ENCODE measurements at places on chromosomes 7 and 10.
A peak's percentile ranks its signal among the peaks of the same experiment; 100 is the strongest.

DNA sequence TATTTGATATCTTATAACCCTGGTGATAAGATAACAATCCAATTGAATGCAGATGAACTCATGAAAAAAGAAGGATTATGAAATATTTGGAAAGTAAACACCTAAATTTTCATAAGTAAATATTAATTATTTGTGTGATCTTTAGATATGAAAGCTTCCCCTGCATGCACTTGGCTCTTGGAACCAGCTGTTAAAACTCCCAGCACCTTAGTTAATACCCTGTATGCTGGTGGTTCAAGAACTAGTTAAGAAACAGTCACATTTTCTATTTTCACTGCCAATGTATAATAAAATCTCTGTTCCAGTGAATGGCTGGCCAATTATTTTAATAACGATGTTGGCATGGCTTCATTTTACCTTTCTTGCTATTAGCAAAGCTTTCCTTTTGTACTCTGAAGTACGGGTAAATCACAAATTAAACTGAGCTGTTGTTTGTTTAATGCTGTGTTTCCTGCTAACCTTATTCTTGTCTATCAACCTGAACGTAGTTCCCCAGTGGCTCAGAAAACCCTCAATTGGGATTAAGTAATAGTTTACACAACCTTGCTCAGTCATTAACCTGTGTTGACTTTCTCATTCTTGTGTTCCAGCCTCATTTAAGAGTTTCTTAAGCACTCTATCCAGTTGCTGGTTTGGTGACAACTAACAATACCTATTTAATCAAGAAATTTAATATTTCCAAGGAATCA is 38.9 kb downstream of the MET start:
- no peak for DNase-seq

DNA sequence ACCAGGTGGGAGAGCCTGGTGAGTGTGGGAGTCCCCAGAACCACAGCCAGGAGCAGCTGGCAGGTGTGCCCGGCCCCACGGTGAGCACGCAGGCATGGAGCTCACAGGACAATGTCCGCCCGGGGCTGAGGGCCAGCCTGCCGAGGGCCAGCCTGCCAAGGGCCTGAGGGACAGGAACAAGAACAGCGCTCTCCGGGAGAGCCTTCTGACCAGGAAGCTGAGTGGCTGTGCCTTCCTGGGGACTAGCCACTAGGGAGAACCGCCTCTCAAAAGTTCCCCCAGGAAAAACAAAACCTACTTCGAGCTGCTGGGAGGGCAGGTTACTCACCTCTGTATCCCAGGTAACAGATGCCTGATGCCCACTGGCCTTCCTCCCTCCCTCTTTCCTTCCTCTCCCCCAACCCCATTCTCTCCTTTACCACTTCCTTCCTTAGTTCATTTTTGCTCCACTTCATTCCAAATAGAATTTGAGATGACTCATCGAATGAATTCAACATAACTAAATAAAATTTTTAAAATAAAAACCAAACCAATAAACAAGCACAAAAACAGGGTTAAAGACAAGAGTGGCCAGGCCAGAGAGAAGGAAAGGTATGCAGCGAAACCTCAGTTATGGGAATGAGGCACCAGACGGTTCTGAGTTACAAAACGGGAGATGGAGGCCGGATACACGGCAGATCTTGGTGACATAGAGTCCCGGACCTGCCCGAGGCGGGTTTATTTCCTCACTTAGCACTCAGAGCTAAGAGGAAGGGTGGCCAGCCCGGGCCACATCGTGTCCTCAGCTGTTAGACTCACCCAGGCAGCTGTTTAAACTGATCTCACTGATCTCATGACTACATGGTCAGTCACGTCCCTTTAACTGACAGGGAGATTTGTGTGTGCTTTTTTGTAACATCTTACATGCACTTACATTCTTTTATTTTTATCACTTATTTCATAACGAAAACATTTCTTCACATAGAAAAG is 128.5 kb downstream of the TNS3 start:
- DNase-seq: no peak

DNA sequence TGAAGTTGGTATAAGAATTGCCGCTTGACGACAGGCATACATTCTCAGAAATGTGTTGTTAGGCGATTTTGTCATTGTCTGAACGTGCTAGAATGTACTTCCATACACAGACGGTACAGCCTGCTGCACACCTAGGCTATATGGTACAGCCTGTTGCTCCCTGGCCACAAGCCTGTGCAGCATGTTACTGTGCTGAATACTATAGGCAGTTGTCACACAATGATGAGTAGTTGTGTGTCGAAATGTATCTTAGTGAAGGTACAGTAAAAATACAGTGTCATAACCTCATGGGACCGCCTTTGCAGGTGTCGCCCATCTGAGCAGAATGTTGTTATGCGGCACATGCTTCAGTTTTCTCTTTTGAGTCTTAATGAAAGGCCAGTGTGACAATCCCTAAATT is 66.5 kb downstream of the SHH start:
- no peak for DNase-seq

DNA sequence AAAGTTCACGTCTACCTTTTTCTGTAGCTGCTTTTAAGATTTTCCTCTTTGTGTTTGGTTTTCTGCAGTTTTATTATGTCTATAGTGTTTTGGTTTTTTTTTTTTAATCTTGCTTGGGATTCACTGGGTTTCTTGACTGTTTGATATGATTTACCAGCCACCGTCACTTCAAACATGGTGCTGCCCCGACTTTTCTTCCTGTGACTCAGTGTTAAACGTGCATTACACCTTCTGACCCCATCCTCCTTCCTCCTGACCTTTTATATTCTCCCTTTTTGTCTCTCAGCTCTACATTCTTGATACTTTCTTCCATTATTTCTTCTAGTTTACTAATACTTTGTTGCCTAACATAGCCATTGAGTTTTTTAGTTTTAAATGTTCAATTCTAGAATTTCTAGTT is 61.5 kb downstream of the GNA12 start:
- DNase-seq: peak; percentile 22

DNA sequence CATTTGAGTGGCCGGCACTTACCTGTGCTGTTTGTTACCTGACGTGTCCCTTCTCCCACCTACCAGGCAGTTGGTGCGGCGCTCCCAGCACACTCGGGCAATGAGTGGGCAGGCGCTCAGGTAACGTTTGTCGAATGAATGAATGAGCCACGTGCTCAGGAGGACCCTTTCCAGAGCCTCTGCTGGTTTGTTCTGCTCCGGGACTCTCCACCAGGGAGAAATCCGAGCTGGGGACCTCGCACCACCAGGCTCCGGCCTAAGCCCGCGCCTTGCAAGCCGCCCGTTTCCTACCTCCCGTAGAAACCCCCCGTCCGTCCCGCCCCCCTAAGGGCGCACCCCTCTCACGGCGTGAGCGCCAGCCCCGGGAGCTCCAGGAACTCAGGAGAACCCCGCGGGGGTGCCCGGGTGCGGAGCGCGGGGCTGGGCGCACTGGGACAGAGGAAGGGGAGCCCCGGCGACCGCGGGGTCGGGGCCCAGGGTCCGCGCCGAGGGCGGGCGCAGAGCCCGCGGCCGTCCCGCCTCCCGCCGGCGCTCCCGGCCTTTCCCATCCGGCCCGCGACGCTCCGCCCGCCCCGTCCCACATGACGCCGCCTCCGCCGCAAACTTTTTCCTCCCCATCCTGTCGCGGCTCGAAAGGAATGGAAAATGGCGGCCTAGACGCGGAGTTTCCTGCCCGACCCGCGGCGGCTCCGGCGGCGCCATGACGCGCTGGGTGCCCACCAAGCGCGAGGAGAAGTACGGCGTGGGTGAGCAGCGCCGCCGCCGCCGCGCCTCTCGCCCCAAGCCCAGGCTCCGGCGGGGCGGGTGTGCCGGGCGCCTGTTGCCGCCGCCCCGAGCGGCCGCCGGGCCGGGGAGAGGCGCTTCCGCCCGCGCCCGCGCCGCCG is at the start of gene DOCK1:
Gene DOCK1, plus strand, starts transcription at position 611 of the 884 bp plus-strand sequence. Its CDS starts 90 bp downstream, at position 701.
- peak; percentile 48 for DNase-seq

DNA sequence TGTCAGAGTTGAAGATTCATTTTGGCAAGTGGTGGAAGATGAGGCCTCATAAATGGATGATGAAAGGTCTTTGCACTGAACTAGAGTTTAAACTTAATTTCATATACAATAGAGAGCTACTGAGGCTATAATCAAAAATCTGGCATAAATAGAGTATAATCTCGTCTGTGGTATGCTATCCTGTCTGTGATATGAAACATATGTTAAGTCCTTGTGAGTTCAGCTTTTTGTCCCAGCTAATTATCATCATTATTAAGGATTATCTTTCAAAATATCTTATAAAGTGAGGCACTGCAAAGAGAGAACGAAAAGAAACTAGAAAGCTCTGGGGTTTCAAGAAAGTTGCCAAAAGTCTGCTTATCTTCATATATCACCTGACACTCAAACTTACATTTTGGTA is 83.4 kb downstream of the GAD2 start:
- no peak for DNase-seq

GRCh38 chr7:139482662-139483466 is 609 bp downstream of the KLRG2 start:
- peak; percentile 51 for DNase-seq

GRCh38 chr7:103637726-103638125 is 191.7 kb upstream of the SLC26A5 start:
- DNase-seq: no peak

DNA sequence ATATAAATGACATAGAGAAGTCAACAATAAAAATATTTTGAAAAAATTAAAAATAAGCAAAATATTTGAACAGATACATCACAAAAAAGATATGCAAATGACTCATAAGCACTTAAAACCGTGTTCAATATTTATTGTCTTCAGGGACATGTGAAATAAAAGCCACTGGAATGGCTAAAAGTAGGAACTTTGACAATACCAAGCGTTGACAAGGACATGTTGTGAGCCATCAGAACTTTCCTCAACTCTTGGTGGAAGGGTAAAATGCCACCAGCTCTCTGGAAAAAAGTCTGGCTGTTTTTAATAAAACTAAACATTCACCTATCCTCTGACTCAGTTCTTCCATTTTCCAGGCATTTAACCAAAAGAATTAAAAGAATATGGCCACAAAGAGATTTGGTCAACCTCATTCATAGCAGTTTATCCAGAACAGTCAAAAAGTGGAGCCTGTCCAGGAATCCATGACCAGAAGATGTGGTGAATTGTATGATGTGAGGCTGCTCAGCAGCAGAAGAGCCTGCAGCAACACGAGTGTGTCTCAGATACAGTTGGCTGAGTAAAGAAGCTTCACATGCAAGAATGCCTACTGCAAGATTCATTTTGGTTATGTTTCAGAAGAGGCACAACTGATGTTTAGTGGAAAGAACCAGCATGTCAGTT is 7.1 kb upstream of the KLF6 start:
- DNase-seq: no peak

DNA sequence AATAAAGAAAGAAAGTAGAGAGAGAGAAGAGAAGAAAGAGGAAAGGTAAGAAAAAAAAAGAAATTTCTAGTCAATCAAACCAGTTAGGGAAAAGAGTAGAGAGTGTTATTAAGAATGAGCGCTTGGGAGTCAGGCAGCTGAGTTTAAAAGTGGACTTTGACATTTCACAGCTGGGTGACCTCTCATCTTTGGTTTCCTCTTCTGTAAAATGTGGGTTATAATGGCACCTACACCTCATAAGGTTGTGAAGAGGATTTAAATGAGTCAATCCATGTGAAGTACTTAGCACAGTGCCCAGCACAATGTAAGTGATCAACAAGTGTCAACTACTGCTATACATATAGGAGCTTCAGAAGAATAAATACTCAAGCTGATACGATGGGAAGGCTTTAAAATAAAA is 12.2 kb downstream of the HOXA1 start:
- DNase-seq: no peak

DNA sequence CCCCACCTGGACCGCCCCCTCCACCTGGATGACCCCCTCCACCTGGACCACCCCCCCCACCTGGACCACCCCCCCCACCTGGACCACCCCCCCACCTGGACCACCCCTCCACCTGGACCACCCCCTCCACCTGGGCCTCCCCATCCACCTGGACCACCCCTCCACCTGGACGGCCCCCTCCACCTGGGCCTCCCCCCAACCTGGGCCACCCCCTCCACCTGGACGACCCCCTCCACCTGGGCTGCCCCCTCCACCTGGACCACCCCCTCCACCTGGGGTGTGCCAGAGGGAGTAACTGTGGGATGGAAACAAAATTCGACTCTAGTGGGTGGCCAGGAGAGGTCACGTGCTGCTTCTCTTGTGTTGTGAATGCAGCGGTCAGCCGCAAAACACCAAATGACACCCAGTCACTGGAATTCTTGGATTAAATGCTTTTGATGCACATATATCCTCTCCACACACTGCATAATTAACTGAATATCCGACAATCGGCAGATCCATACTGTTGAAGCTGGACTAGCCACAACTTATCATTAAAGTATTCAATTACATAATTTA is 316.7 kb downstream of the PTPRN2 start:
- DNase-seq: no peak

DNA sequence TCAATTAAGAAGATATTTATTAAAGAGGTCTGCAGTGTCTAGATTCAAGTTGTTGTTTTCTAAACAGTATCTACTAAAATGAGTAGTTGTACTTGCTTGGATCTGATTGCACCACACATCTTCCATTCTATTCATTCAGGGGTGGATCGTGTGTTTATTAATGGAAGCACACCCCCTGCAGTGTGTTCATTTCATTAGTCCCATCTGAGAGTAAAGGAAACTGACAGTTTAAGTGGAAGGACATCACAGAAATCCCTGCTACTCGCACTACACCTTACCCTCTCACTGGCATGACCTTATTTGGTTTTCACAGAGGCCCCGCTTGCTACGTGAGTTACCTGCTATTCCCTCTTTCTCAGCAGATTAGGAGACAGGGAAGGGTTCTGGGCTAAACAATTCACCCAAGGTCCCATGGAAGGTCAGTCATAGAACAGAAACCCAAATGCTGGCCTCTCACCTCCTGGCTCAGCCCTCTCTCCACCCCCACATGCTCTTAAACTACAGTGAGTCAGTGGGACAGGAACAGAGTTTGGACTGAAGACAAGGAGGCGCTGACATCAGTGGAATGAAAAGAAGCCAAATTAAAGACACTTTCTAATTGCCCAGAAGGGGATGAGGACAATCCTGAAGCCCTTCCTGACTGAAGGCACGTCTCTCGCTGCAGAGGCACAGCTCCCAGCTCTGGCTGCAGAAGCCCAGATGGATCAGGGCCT is 369.2 kb upstream of the NRP1 start:
- DNase-seq: no peak

DNA sequence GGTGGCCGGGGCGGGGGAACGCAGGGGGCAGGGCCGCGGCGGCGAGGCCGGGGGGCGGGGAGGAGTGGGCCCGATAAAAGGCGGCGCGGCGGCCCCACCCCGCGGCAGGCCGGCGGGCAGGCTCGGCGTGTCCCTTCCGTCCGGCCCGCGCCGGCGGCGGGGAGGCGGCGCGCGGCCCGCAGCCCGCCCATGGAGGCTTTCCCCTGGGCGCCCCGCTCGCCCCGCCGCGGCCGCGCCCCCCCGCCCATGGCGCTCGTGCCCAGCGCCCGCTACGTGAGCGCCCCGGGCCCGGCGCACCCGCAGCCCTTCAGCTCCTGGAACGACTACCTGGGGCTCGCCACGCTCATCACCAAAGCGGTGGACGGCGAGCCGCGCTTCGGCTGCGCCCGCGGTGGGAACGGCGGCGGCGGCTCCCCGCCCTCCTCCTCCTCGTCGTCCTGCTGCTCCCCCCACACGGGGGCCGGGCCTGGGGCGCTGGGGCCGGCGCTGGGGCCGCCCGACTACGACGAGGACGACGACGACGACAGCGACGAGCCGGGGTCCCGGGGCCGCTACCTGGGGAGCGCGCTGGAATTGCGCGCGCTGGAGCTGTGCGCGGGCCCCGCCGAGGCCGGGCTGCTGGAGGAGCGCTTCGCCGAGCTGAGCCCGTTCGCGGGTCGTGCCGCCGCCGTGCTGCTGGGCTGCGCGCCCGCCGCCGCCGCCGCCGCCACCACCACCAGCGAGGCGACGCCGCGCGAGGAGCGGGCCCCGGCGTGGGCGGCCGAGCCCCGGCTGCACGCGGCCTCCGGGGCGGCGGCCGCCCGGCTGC is at the start of gene NANOS1:
Gene NANOS1, plus strand, starts transcription at position 102 of the 808 bp plus-strand sequence. Its CDS starts 88 bp downstream, at position 190.
- peak; percentile 49 for DNase-seq

Data from stimulated activated CD4-positive, alpha-beta T cell treated with anti-CD3 and anti-CD28 coated beads, Interleukin-15, amount 100 ng/mL, for 24 hours (primary cell).